ENCODE measurements at places on chromosomes 1 and 21.

GRCh38 chr1:161404051-161404597 lies 36.4 kb upstream of the CFAP126 start:
- no peak for DNase-seq

GRCh38 chr1:51926171-51926812 lies 47.8 kb upstream of the NRDC start:
- peak; percentile 16 for DNase-seq

DNA sequence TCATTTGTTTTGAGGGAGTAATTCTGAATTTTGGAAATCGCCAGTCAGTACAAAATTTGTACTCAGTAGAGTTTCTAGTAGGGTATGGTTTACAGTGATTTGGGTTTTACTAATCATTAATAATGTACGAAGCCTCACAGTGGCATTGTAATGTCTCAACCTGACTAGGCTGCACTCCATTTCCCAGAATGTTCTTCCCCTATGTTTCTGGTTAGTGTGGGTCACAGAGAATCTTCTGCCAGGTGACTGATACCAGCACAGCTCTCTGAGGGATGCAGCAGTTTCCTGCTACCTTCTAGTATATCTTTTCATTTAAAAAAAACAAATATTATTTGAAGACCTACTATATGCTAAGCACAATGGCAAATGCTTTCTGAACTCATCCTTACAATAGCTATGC lies 112.9 kb downstream of the PTPN14 start:
- no peak for DNase-seq

DNA sequence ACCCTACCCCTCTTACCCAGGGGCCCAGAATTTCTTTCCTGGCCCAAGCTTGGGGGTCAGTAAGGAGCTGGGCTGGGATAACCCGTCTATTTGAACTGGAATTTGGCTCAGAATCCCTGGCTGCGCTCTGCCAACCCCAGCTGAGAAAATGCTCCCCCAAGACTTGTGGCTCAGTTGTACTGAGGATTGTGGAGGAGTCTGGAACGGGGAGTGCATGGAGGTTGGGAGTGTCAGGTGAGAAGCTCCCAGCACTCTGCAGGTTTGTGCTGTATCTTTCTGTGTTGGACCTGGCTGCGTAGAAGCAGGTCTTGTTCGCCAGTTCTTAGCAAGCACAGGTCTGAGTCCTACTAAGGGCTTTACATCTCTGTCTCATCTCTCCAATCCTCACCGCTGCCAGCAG lies 1.6 kb downstream of the TCEA3 start:
- peak; percentile 32 for DNase-seq

- no peak for DNase-seq
These were observed 70.8 kb downstream of the JAK1 start for GRCh38 chr1:64895500-64895899.

GRCh38 chr1:5755552-5756125 lies 236.6 kb downstream of the NPHP4 start:
- no peak for DNase-seq

- DNase-seq, result no peak
These were observed 54.7 kb downstream of the B3GALT5 start for GRCh38 chr21:39667353-39667891.

DNA sequence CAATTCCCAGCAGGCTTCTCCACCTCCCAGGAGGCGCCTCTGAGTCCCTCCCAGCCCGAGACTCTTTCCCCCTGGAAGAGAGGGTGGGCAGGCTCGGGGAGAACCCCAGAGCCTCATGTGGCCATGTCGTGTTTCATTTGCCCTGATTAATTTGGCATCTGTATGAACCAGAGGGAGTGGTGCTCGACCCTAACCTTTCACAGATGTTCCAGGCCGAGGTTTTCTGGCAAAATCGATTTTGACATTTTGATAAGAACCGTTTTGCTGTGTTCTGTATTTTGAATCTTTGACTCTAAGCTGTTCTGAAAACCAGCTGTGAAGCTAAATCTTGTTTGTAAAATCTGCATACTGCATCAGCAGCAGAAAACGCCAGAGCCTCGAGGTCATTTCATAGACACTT lies 367.4 kb downstream of the CAMTA1 start:
- DNase-seq, result no peak

DNA sequence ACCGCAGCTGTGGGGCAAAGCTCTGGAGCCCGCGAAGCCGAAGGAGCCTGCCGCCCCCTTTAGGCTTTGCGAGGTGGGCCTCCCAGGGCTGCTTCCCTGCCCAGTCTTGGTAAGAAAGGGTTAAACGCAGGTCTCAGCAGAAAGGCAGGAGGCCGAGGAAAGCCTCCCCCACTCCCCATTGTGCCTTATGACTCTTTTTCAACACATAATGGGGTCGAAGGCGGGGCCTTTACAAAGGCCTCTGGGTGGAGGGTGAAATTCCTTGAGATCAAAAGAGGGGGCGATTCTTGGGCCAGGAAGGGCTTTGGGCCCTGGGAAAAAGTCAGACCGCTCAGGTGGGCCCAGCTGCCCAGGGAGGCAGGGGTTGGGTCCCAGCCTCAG lies 880 bp downstream of the ALPL start:
- DNase-seq, result no peak

DNA sequence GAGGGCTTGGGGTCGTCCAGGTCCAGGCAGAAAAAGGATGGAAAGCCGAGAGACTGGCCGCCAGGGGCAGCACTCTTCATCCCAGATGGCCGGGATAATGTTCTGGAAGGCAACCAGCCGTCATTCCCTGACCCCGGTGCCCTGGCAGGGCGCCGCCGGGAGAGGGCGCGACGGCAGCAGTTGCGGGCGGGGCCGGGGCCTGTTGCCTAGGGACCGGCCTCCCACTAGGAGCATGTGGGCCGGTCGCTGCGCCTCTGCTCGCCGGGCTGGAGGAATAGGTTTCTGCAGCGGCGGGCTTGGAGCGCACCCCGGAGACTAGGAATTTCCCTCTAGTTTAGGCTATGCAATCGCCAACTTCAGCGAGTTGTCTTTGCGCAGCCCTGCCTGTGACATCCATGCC lies 11.0 kb downstream of the DMRTB1 start:
- DNase-seq, result peak; percentile 84

DNA sequence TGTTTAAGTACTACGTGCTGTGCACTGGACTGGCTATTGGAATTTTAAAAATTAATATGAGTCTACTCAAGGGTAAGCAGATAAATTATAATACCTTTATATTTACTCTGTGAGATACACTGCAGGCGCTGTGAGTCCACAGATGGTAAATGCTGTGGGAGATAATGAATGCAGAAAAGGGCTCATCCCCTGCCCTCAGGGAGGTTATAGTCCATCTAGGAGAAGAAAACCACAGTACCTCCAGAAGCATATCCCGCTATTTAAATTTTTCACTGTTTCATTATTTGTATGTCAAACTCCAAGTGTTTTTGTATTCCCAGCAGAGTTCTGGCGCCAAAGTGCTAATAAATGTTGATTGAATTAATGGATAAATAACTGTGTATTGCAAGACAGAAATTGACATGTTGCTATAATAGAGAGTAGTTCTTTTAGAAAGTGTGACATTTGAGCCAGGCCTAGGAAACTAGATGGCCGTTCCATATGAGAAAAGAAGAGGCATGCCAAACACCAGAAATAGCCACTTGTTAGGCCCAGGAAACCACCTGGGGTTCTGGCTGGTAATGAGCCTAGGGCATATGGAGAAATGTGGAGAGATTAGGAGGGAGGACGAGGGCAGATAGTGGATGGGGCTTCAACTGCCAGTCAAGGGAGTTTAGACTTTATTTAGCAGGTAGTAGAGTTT lies 61.7 kb downstream of the LRRC8D start:
- no peak for DNase-seq

DNA sequence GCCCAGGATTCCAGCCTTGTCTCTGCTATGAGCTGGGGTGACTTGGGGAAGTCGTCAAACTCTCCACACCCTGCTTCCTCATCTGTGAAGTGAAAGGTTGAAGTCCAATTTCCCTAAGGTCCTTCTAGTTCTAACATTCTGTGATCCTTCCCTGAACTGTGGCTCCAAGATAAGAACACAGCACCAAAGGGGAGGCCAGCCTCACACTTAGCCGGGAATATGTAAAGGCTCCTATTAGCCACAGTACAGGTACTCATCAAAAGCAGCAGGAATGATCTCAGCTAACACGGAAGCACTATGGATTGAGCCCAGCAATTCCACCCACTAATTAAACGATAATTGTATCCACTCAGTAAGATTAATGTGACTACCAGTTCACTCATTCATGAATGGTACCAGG lies 4.0 kb downstream of the SLC30A10 start:
- peak; percentile 87 for DNase-seq

- DNase-seq, result no peak
These were observed 567.2 kb downstream of the NPHP4 start for GRCh38 chr1:5424802-5425703.

GRCh38 chr21:37484535-37485474 lies 118.2 kb downstream of the DYRK1A start:
- no peak for DNase-seq

DNA sequence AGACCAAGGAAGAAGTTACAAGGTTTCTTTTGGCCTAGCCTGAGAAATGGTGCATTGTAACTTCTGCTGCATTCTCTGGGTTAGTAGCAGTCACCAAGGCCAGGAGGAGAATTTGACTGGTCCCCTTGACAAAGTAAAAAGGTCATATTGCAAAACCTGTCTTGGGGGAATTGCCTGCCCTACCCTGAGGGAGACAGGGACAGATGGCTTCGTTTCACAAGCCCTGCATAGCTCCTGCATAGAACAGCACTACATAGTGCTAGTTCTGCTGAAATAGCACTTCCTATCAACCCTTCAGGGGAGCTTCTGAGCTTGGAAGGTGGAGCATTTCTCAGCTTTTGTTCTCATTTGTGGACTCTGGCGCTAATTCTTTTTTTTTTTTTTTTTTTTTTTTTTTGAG lies 20.4 kb upstream of the AK2 start:
- no peak for DNase-seq

GRCh38 chr1:1622788-1623094 lies 7.4 kb downstream of the MIB2 start:
- DNase-seq, result no peak

- DNase-seq, result no peak
These were observed 132.8 kb downstream of the PGBD5 start for GRCh38 chr1:230293390-230293700.

DNA sequence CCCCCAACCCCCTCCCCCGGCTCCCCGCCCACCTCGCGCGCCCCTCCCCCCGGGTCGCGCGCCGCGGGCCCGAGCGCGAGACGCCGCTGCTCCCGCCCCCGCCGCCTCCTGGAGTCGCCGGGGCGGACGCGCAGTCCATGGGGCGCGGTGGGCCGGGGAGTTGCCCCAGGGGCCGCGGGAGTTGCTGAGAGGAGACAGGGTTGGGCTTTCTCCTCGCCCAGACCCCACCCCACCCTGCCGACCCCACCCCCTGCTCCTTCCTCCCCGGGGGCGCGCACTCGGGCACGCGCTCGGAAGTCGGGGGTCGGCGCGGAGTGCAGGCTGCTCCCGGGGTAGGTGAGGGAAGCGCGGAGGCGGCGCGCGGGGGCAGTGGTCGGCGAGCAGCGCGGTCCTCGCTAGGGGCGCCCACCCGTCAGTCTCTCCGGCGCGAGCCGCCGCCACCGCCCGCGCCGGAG lies at the start of gene LAMC1:
LAMC1 (plus strand) TSS at position 275 of the 455 bp plus-strand sequence. CDS start 297 bp downstream, outside the sequence.
- DNase-seq, result peak; percentile 85

DNA sequence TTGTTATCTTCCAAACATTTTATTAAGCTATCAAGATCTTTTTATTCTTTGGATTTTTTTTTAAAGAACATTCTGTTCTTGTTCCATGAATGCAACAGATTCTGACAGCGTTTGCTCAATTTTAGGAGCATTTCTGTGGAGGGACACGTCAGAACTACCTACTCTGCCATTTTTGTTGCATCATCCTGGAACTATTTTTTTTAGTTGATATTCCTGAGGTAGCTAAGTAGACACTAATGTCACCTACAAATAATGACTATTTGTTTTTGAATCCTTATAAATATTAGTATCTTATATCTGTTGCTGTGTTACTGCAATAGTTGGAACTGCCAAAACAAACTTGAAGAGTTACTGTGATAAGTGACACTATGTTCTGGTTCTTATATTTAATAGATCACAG lies 57.2 kb downstream of the DNAI4 start:
- DNase-seq, result no peak

DNA sequence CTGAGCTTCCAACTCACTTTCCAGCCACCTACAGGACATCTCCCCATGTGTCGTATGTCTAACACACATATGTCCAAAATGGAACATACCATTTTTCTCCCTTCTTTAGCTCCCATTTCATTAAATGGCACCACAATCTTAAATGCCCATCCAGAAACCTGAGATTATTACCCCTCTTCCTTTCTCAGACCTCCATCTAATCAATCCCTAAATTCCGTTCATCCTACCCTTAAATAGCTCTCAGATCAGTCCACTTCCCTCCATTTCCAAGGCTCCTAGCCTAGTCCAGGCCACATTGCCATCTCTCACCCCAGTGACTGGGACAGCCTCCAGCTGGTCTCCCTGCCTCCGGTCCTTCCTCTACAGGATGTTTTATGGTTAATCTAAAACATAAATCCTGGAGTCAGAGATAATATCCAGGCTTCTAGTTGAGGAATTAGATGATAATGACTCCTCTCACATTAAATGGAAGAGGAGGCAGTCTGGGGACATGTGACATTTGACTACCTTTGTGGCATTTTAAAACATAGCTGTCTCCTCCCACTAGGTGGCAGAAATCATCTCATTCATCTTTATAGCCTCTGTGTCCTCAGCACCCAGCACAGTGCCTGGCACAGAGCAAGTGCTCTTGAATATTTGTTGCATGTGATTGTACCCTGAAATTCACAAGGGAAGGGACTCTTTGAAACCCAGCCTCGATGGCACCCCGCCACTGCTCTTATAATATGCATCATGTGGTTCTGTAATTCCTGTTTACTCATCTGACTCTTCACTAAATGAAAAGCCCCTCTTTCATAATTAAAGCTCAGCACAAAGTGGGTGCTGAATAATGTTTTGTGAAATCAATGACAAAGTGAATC lies 102.3 kb downstream of the TMEM53 start:
- DNase-seq, result peak; percentile 49
